ENCODE measurements at places on chromosomes 13 and 19. TPM values are rescaled to one million over a fixed set of nuclear protein-coding genes. Genes with fewer than 3 reads are reported as not detected.

Gene ZFR2
- 16.9 TPM for polyA plus RNA-seq

Gene TGFBR3L
- polyA plus RNA-seq: not detected

Gene KLK2
- polyA plus RNA-seq: not detected

Gene SIGLEC8
- polyA plus RNA-seq: not detected

Gene ZNF681
- 3.6 TPM for polyA plus RNA-seq

Gene ZNF574
- 11.0 TPM for polyA plus RNA-seq

Gene PSG7
- polyA plus RNA-seq: not detected

Gene WDR88
- polyA plus RNA-seq: not detected

Gene ZNF628
- polyA plus RNA-seq: 0.68 TPM

Gene GAPDHS
- not detected for polyA plus RNA-seq

Gene OR7A5
- not detected for polyA plus RNA-seq

Gene CPB2
- polyA plus RNA-seq: not detected

Gene SLC46A3
- 7.4 TPM for polyA plus RNA-seq

Gene MAB21L1
- 0.28 TPM for polyA plus RNA-seq

Gene PRSS57
- not detected for polyA plus RNA-seq

Gene KCNN4
- polyA plus RNA-seq: not detected

Gene ZNF726
- not detected for polyA plus RNA-seq

Gene RHPN2
- polyA plus RNA-seq: 0.60 TPM

Gene CLIP3
- polyA plus RNA-seq: 5.6 TPM

Gene NLRP9
- polyA plus RNA-seq: not detected

Gene PLA2G4C
- polyA plus RNA-seq: 13.1 TPM

Gene SLC27A5
- polyA plus RNA-seq: 14.9 TPM

Gene CEACAM5
- polyA plus RNA-seq: not detected

Gene MBD3L2
- polyA plus RNA-seq: not detected

Gene UBE2L5
- polyA plus RNA-seq: not detected

Gene IQCN
- polyA plus RNA-seq: 3.7 TPM

Gene IGFL3
- polyA plus RNA-seq: not detected

Gene OR7E24
- not detected for polyA plus RNA-seq

Gene ZNF429
- polyA plus RNA-seq: 54.1 TPM

Gene FAAP24
- 3.9 TPM for polyA plus RNA-seq

Gene KRTDAP
- not detected for polyA plus RNA-seq

Gene RYR1
- 0.44 TPM for polyA plus RNA-seq

Gene ZNF443
- polyA plus RNA-seq: 13.0 TPM

Gene PCP2
- not detected for polyA plus RNA-seq

Gene LILRA5
- polyA plus RNA-seq: not detected
